ENCODE measurements at places on chromosomes 12 and 14.
A peak's percentile ranks its signal among the peaks of the same experiment; 100 is the strongest.

- no peak for DNase-seq
Measured at GRCh38 chr12:81992461-81992860, 233.3 kb upstream of the PPFIA2 start.

- no peak for DNase-seq
Measured at GRCh38 chr14:53748691-53749090, 207.9 kb downstream of the BMP4 start.

GRCh38 chr12:54017878-54018467, 9.2 kb downstream of the HOXC8 start:
- no peak for DNase-seq

- DNase-seq: peak; percentile 45
Measured at GRCh38 chr14:102096569-102097188, 9.8 kb upstream of the HSP90AA1 start.

- no peak for DNase-seq
Measured at GRCh38 chr12:14952299-14952921, 9.0 kb downstream of the ARHGDIB start.

- no peak for DNase-seq
Measured at GRCh38 chr12:52398176-52398575, 8.0 kb downstream of the KRT82 start.

DNA sequence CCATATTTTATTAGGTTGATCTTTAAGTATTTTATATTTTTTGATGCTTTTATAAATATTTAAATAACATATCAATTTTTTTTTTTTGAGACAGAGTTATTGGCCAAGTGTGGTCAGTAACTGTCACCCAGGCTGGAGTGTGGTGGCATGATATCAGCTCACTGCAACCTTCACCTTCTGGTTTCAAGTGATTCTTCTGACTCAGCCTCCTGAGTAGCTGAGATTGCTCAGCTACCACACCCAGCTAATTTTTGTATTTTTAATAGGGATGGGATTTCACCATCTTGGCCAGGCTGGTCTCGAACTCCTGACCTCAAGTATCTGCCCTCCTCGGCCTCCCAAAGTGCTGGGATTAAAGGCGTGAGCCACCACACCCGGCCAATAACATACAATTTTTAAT, 71.1 kb downstream of the FUT8 start:
- DNase-seq: no peak

- DNase-seq: no peak
Measured at GRCh38 chr12:7017870-7018349, 366 bp downstream of the LPCAT3 start.

DNA sequence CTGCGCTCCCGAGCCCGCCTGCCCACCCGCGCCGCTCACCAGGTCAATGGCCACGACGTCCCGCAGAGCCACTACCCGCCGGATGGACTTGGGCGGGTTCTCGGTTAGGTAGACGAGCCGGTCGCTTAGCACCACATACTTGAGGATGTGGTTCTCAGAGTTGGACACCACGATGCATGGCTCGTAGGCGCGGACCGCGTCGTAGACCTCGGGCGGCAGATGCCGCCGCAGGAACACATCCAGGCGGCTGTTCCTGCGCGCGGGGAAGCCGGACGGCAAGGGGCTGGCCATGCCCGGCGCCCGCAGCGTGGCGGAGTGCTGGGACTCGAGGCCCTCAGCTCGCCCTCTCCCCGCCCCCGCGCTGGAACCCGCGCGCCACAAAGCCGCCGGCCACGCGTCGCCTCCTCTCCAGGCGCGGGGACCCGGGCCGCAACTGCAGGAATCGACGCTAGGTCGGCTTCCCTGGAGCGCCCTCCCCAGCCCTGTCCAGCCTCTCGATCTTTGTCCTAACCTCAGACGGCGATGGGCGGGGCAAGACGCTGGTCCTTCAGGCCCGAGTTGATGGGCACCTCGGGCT, at the start of gene C12orf56:
Gene C12orf56, minus strand, starts transcription at position 484 of the 577 bp plus-strand sequence. Its CDS starts 193 bp downstream, at position 291.
- DNase-seq: no peak

GRCh38 chr12:130700492-130701401, 15.4 kb downstream of the RIMBP2 start:
- DNase-seq: no peak

DNA sequence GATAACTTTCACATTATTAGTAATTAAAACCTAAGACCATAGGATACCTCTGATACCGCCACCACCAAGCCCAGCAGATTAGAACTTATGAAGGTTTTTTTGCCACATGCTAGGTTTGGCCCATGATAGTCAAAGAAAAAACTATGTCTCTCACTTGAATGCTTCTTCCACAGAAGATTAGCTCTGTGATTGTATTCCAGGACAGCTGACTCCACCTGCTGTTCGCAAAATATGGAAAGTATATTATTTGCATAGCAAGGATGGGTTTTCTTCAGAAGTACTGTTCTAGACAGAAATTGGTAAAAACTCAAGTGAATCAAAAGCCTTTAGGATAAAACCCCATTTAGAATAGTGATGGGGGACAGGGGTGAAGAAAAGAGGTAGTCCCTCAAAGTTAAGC, 42.2 kb downstream of the PPFIBP1 start:
- DNase-seq: no peak

DNA sequence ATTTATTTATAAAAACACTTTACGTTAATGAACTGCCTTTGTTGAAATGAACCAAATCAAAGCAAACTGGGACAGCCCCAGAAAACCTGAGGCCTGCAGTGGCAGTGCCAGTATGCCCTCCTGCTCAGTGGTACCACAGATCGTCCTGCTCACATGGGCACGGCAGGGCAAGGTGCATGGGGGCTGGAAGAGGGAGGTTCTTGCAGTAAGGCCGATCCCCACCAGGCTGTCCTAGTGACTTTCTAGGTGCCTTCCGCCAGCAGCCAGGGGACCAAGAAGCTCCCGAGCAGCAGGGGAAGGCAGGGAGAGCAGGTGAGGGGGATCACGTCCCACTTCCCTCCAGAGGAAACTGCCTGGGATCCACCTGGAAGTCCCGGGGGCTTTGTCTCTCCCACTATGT, 63.9 kb downstream of the TESC start:
- no peak for DNase-seq

GRCh38 chr12:124040291-124040690, 67.3 kb downstream of the ZNF664 start:
- DNase-seq: no peak

DNA sequence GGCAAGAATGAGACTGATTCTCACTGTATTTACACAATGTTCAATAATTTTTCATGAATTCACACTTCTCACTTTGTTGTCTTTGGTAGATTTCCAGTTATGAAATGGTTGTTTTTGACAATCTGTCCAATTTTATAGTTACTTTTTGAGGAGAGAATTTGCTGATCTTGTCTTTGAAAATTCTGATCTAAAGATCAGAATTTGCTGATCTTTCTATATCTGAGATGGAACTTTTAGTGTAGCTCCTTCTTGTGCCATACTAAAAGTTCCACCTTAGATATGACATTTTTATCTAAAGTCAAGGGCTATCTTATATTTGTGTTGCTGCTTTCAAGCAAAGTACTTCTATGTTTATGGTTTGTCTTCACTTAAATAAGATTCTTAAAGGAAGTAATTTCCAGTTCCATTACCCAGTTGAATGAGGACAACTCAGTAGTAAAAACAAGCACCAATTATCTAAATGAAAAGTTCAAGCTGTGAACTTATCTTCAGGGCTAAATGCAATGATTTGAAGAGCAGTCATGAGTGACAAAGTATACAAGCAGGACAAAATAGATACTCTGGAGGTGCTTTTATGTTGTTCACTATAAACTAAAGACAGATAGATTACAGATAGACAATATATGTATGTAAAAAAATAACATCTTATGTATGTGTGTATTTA, 76.4 kb upstream of the FOXG1 start:
- DNase-seq: no peak

- DNase-seq: no peak
Measured at GRCh38 chr12:81811778-81812125, 52.6 kb upstream of the PPFIA2 start.

- no peak for DNase-seq
Measured at GRCh38 chr14:65495196-65495595, 82.7 kb downstream of the FUT8 start.

DNA sequence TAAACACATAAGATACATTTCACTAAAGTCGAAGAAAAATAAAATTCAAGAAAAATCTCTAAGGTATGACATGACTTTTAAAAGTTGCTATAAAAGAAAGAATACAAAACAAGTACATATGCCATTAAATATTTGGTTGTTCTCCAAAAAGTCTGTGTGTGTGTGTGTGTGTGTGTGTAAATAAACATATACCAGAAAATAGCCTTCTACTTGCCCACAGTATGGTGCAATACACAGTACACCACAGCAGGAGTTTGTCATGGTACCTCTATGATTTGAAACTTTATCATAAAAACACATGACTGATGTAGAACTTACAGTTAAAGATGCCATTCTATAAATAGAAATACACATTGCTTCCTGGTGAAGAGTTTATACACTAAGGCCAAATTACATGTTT, 692.7 kb upstream of the MGAT4C start:
- DNase-seq: no peak

- DNase-seq: no peak
Measured at GRCh38 chr12:85329913-85330312, 49.9 kb downstream of the ALX1 start.

DNA sequence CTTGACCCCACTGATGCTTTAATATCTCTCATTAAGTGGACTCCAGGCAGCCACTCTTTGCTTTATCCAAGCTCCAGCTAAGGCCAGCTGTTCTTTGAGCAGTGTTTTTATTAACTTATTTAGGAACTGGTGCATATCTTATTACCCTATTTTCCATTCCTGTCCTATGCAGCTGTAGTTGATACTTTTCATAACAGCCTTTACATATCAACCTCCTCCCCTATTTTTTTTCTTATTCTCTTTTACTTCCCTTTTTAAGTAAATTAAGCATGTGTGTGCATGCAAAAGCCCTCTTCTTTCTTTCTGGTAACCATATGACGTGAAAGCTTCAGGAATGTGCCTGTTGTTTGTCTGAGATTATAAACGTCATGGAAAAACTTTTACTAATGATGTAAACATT, 121.2 kb downstream of the PTPRQ start:
- no peak for DNase-seq

DNA sequence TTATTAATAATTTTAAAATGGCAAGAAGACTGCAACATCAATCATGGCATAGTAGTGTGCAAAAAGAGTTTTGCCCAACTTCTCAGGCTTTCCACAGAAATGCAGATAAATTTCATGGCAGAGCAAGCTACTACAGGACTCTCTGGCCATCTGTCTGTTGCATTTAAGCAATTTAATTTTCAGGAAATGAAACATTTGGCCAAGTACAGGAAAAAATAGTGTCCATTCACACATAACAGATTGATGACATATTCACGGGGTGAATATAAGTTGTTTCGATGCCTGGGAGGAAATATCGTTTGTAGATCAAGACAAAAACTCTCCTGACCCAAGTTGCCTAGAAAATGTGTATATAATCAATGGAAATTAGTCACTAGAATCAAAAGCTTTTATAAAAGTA, 324.0 kb downstream of the PRKD1 start:
- DNase-seq: no peak

GRCh38 chr12:88420457-88420856, 159.8 kb downstream of the KITLG start:
- no peak for DNase-seq

DNA sequence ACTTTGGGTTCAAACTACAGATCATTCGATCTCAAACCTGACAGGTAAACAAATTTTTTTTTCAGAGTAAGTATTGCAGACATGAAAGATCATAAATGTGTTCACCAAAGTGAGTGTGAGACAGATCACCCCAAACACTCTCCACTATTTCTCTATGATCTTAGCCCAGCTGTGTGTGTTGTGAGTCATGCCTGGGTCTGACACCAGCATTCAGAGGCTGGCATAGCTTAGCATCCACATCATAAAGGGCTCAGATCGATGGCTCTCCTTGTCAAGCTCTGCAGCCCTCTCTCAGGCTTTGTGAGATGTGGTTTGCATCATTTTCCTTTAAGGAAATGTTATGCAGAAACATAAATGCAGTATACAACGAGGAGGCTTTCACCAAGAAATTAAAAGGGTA, 164.9 kb downstream of the ETV6 start:
- no peak for DNase-seq

DNA sequence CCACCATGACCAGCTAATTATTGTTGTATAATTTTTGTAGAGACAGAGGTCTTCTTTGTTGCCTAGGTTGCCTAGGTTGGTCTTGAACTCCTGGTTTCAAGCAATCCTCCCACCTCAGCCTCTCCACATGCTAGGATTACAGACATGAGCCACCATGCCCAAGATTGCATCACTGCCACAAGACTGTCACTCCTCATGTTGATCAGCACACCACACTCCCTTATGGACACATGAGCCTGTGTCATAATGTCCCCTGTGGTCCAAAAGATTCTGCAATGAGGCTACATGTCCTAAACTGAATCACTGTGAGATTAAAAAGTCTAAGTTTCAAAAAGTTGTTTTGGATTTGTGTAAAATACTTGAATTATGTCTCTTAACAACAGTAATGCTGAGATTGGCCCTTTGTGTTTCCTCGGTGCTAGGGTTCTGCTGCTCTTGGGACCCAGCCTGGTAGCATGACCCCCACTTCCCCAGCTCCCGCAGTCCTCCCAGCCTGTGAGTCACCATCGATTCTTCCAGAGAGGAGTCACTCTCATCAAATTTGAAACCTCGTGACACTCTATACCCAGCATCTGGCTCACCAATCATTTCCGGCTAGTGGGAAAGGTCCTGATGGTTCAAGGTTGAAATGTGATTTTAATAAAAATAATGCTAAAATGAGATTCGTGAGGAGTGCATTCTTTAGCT, 890.9 kb downstream of the VRK1 start:
- DNase-seq: no peak

GRCh38 chr14:45426685-45427282, 173.8 kb upstream of the MIS18BP1 start:
- DNase-seq: no peak

- no peak for DNase-seq
Measured at GRCh38 chr14:26121181-26121580, 476.7 kb downstream of the NOVA1 start.

DNA sequence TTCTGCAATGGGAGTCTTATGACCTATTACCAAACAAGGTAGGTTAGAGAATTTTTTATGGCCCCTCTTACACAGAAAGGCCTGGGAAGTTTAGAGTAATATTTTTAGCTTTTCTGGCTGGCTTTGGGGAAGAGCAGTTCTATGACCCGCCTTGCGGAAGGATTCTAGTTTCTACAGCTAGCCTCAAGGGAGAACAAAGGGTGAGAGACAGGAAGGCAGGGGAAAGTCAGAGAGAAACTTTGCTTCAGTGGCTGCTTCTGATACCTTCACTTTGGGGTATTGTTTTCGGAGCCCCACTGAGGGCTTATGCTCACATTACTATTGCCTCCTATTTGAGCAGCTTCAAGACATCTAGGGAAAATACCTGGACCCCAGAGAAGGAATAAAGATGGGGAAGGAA, 80.7 kb upstream of the NUDT4 start:
- no peak for DNase-seq

DNA sequence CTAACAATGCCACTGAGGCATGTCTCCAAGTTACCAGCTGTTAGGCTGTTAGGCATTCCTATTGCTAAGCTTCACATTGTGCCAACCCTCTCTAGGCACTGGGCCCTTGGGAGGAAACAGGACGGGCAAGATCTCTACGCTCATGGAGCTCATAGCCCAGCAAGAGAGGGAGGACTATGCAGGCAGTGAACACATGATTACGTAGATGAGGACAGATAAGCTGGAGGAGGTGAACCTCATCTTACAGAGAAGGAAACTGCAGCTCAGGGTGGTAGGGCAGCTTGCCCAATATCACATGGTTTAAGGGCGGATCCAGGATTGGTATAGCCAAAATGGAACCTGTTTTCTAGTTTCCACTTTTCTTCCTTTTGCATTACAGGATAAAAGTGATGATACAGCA, 7.8 kb downstream of the UBE3B start:
- DNase-seq: no peak

All from stimulated activated CD4-positive, alpha-beta T cell treated with anti-CD3 and anti-CD28 coated beads, Interleukin-1b, Interleukin-23, amount 100 ng/mL, for 1 hour (primary cell).